AML-193 (cell line): ENCODE measurements at places on chromosomes 5 and 9.

GRCh38 chr5:176132471-176133288, 105.5 kb upstream of the SIMC1 start:
- no peak for DNase-seq

- DNase-seq, result no peak
These were observed 27.3 kb upstream of the TDRD7 start for GRCh38 chr9:97384406-97385262.

- no peak for DNase-seq
These were observed 43.7 kb upstream of the RPL26L1 start for GRCh38 chr5:172915514-172915913.

DNA sequence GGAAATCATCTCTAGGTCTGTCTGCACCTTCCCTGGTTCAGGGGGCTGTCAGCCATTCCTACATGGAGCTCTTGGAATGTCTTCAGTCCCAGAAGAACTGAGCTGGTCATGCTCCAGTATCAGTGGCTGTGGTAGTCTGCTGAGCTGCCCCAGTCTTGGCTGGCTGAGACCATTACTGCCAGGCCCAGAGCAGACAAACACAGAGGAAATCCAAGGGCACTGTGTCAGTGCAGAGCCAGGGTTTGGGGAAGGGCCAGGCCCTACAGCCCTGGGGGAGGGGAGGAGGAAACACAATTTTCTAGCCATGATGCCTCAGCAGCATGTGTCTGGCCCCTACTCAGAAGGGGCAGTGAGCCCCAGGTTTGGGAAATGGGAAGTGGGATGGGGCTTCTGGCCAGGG, 58.4 kb downstream of the ARHGEF37 start:
- DNase-seq, result no peak

GRCh38 chr5:134585966-134586365, 46.7 kb downstream of the SAR1B start:
- no peak for DNase-seq

DNA sequence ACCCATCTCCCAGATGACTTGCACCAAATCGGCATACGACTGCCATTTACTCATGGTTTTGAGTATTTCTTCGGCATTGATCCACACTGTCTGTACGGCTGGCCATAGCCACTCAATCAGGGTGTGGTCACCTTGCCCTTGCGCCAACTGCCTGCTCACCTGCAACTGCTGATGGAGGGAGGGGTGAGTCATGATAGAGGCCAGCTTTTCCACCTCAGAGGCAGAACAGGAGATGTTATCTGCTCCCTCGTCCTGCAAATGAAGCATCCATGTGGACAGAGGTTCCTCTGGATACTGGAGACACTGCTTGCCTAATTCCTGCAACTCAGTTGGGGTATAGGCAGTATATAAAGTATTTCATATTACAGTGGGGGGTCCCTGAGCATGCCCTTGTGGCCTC, 85.6 kb upstream of the ATP10B start:
- no peak for DNase-seq

DNA sequence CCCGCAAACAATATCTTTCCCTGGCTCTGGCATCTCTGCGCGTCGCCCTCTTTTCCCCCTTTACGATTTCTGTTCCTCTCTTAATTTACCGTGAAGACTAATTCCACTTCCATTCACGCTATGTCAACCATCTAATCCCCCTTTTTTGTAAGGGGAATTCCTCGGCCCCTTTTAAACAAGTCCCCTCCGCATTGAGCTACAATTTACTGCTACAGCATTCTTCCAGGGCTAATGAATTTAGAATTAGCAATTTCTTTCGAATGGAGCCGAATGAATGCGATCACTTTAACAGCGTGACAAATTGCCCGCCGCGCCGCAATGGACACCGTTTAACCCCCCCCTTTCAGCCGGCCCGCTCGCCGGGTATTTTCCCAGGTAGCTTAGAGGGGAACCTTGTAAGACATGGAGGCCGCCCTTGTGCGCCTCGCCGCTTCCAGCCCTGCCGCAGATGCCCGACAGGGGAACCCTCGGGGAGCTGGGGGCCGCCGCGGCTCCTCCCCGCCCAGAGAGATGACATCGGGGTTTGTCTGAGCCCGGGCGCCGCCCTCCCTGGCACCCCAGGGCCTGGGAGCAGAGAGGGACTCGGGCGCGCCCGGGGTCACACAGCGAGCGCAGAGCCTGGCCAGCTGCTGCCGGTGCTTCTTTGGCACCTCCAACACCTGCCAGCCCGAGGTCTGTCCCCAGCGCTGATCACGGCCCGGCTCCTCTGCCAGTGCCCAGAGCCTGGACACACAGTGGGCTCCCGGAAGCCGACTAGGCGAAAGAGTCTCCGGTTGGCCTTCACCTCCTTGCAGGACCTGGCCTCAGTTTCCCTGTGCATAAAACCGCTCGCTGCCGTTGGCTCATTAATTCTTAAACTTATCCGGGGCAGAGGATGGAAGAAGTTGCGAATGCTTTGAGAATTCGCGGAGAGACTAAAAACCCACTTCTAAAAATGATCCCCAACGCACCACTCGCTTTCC, 1.3 kb downstream of the PRDM12 start:
- no peak for DNase-seq

DNA sequence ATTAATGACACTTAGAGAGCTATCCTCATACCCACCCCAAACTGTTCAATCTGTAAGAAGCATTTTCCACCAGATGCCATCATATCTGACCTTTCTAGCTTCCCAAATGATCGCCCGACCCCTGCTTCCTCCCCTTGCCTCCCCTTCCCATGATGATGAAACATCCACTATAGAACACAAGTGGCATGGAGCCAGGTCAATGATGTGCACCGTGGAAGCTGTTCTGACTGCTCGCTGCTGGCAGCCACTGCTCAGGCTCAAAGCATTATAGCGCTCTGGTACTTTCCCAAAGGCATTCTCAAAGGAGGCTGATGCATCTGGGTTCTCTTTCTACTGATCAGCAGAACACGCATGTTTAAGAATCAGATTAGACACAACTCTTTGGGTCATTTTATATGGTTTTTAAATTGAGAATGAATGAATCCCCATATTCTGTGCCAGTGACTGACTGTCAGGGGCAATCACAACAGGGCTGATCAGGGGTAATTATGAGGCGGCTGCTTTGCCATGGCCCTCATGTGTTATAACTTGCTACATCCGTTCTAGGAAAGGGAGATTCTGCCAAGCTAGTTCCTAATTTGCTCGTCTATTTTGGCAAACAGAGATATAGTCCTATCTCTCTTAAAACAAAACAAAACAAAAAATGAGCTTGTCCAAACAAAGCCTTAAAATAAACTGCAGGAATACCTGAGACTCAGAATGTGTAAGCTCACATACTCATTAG, 343.7 kb downstream of the ENC1 start:
- no peak for DNase-seq
